ENCODE measurements at places on chromosomes 4 and X.
A peak's percentile ranks its signal among the peaks of the same experiment; 100 is the strongest.

DNA sequence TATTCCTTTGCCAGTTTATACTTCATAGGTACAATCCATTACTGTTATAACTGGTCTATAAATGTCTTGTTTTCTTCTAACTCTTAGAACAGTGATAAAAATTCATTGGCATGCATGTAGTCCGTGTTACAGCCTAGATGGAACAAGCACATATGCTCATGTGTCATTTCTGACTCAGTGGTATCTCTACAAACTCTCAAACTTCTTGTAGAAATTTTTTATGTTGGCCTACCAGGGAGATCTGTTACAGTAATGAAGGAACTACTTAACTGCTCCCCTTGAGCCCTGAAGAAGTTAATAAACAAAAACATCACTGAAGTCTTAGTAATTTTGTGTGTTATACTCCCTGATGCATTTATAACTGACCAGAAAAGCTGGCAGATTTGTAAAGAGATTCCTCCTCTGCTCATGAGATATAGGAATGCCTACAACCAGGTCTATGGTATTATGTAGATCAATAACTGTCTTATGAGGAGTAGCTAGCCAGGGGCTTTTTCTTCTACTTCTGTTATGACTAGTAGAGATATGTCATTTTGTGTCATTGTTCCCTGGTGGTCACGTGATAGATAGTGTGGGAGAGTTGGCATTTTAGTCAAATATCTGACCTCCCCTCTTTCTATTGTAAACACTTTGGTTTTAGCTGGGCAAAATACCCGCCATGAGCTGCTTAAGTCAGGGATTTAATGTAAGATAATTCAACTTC lies 53.7 kb upstream of the FAAH2 start:
- DNase-seq: no peak

DNA sequence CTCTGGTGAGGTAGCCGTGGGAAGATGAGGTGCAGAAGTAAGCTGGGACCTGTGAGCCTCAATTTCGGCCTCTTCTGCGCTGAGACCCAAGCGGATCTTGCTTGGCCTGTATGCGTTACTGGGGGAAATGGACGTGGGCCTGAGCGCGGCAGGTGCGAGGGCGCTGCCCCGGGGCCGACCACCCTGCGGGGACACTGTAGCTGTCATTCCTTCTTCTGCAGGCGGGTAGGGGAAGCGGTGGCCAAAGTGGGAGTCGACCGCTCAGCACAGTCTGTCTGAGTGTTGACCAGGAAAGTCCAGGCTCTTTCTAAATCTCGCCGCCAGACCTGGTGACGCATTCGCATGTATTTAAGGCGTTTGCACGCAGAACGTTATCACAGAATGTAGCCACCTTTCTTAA lies 3.3 kb upstream of the LRAT start:
- DNase-seq: no peak

DNA sequence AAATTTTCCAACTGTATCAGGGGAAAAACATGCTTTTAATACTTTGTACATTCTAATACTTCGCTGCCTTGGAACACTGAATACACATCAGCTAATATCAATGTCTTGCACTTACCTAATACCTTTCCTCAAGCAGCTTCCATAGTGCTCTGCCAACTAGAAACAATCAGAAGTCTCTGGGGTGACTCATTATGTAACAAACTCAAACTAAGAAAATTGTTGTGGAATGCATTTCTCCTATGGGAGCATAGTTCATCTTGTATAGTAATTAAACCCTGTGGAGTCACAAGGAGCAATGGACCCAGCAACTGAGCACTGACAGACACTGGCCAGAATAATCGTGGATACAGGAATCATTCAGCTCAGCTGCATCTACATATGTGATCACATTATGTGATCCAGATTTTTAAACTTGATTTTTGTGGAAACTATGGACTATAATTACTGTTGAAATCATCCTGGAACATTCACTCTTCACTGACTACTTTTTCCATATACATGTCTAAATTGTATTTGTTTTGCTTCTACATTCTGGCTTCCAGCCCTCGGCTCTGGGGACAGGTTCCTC lies 496.9 kb downstream of the TMA16 start:
- no peak for DNase-seq

DNA sequence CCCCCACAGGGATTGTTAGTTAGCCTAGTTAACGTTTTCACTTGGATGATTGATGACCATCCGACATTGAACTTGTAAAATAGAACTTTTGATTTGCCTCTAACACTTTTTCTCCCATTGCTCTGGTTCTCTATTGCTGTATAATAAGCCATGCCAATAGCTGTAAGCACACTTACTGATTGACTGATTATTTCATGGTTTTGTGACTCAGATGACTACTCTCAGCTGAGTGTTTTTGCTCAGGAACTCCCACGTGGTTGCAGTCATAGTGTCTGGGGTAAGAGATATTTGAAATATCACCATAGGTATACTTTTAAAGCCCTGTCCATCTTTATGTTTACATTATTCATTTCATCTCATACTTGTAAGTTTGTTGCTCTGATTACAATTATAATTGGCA lies 1285.5 kb downstream of the STIM2 start:
- DNase-seq: no peak

- DNase-seq: no peak
These were observed 194.2 kb upstream of the SLITRK2 start for GRCh38 chrX:145623453-145623852.

GRCh38 chr4:53490965-53491622 lies 100.2 kb downstream of the LNX1 start:
- peak; percentile 29 for DNase-seq

DNA sequence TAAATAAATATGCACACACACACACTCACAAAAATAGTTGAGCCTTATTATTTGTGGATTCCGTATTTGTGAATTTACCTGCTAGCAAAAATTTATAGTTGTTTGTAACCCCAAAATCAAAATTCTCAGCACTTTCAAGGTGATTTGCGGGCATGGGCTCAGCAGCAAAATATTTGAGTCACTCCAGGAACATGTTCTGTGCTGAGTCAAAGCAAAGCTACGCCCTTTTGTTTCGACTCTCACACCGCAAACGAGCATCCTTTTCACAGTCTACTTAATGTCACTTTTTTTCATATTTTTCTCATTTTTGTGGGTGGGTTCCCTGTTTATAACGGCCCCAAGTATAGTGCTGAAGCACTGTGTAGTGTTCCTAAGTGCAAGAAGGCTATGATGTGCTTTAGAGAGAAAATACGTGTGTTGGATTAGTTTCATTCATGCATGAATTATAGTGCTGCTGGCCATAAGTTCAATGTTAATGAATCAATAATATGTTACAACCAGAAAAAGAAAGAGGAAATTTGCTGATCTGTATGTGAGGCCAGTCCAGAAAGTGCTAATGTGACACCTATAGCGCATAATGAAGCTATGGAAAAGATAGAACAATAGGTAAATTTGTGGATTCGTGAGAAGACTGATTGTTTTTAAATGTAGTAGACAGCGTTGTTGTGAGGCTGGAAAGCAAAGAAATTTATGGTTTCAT lies 723.2 kb upstream of the AGA start:
- no peak for DNase-seq
